Panc1 (cell line): ENCODE measurements at places on chromosomes 13 and 19. TPM values are rescaled to one million over a fixed set of nuclear protein-coding genes. Genes with fewer than 3 reads are reported as not detected.

The HTR2A gene
- not detected for total RNA-seq

DNA sequence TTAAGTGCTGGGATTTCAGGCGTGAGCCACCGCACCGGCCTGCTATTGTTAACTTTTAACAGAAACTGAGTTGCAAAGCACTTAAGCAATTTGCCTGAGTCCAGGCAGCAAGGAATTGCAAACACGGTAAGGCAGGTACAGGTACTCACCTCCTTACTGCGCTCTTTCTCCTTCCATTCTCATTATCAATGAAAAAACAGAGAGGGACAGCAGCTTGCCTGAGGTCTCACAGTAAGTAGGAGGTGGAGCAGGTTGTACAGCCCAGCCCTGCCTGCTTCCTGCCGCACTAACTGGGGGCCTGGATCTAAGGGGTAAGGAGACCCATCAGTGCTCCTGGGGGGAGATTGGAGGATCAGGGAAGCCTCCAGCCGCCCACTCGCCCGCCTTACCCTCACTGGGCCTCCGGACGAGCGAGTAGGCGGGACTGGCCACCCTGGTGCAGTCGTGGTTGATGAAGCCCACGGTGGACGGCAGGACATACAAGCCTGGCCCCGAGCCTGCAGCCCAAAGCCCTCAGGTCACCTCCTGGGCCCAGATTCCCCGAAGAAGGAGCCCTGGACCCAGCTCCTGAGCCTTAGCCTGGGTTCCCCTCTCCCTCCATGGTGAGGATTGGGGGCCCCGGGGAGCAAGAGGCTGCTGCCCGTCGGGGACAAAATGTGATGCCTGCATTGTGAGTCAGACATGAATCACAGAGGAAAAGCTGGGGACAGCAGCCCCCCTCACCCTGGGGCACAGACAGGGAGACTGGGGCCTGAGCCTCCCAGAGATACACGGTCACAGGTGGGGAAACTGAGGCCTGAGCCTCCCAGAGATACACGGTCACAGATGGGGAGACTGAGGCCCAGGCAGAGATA lies 11.4 kb upstream of the SHC2 start:
- no peak overlapping the region for H3K27ac ChIP-seq
- H3K4me3 ChIP-seq: no peak overlapping the region
- H3K4me1 ChIP-seq: no peaks in the 10 kb centered on the region
- H3K36me3 ChIP-seq: no peaks in the 10 kb centered on the region
- no peaks in the 10 kb centered on the region for H3K27me3 ChIP-seq

DNA sequence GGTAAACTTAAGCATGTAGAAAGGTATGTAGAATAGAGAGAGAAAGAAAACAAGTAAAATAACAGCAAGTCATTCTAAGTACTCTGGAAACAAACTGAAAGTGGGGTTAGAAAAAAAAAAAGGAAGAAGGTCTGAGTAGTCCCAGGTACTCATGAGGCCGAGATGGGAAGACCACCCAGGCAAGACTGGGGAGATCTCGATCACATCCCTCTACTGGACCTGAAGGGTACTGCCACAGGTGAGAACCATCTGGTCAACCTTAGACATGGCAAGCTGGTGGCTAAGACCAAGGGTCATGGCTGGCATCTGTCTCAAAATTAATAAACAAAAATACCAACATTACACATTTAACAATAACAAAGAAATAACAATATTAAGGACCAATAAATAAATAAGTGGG lies 36.3 kb upstream of the ZNF724 start:
- DNase-seq: no peak
- H3K36me3 ChIP-seq: no peaks in the 10 kb centered on the region
- no peaks in the 10 kb centered on the region for H3K27me3 ChIP-seq
- H3K4me1 ChIP-seq: no peaks in the 10 kb centered on the region
- H3K27ac ChIP-seq: no peak overlapping the region

DNA sequence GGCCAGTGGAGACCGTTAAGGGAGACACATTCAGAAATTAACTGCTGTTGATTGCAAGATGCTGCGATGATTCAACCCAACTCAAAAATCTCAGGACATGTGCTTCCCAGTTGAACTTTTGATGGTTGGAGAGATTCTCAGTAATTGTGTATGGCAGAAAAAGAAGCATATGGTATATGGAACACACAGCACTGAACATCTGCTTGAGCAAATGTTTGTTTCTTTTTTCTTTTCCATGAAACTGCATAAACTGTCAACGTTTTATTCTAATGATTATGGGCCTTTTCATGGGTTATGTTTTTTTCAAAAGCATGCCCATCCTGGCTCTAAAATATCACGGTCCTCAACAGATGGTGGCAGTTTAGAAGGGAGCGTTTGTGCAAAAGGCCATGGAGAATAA lies 40.1 kb upstream of the USP29 start:
- no peak overlapping the region for H3K27ac ChIP-seq
- no peak overlapping the region for H3K4me3 ChIP-seq
- no peaks in the 10 kb centered on the region for H3K4me1 ChIP-seq
- H3K36me3 ChIP-seq: no peaks in the 10 kb centered on the region
- H3K27me3 ChIP-seq: no peaks in the 10 kb centered on the region
- DNase-seq: no peak

GRCh38 chr19:41535029-41535622 lies 40.8 kb upstream of the CEACAM21 start:
- H3K27me3 ChIP-seq: peaks cover 18% of the 10 kb centered on the region
- no peak overlapping the region for H3K27ac ChIP-seq
- H3K36me3 ChIP-seq: no peaks in the 10 kb centered on the region
- DNase-seq: no peak
- H3K4me1 ChIP-seq: no peaks in the 10 kb centered on the region
- H3K4me3 ChIP-seq: no peak overlapping the region

GRCh38 chr13:44542361-44542760 lies 33.8 kb downstream of the TSC22D1 start:
- no peak overlapping the region for H3K27ac ChIP-seq
- no peak overlapping the region for H3K4me3 ChIP-seq
- no peaks in the 10 kb centered on the region for H3K4me1 ChIP-seq
- H3K27me3 ChIP-seq: no peaks in the 10 kb centered on the region

DNA sequence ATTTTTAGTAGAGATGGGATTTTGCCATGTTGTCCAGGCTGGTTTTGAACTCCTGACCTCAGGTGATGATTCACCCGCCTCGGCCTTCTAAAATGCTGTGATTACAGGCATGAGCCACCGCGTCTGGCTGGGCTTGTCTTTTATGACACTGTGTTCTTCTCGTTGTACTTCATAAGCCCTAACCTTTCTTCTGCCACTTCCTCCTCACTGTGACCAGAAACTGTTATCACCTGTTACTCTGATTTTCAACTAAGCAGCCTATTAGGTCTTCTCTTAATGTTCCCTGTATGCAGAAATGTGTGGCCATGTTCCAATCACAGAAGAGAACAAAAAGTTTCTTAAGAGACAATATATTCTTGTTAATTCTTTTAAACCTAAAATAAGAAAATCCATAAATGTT lies 16.4 kb downstream of the ZNF790 start:
- H3K27ac ChIP-seq: no peak overlapping the region
- peaks cover 4% of the 10 kb centered on the region; the same call in 1 of the 2 replicates for H3K36me3 ChIP-seq
- no peak for DNase-seq
- no peaks in the 10 kb centered on the region for H3K4me1 ChIP-seq

The LAIR1 gene
- total RNA-seq: 0.05 TPM

DNA sequence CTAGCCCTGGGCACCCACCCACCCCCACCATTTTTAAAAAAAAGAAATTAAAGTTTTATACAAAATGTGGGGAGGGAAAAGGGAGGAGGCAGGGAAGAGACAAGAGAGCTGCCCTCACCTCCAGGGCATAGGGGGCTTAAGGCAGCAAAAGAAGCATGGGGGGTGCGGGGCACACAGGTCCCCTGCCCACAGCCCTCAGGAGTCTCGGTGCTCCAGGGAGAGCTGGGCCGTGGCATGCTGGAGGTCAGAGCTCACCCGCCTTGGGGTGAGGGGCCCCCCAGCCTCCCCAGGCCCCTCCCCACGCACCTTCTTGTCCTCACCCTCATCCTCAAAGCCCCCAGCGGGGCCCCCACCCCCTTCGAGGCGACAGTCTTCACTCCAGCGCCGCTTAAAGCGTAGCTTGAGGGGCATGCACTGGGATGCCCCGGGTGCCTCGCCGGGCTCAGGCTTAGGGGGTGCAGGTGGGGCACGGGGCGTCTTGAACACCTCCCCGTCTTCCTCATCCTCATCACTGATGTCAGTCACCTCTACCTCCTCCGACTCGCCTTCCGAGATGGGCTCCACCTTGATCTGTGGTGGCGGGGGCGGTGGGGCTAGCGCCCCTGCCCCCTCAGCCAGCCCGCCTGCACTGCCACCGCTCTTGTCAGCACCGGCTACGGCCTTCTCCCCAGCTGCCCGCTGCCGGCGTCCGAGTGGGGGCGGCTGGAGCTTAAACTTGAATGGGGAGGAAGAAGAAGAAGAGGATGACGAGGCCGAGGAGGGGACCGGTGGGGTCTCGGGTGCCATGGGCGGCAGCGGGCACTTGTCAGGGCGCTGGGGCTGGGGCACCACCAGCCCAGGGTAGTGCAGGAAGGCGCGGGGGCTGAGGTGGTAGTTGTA lies 6.1 kb upstream of the GSK3A start:
- no peak overlapping the region for H3K27ac ChIP-seq
- no peaks in the 10 kb centered on the region; the same call in 1 of the 2 replicates for H3K36me3 ChIP-seq
- DNase-seq: no peak
- H3K27me3 ChIP-seq: no peaks in the 10 kb centered on the region

DNA sequence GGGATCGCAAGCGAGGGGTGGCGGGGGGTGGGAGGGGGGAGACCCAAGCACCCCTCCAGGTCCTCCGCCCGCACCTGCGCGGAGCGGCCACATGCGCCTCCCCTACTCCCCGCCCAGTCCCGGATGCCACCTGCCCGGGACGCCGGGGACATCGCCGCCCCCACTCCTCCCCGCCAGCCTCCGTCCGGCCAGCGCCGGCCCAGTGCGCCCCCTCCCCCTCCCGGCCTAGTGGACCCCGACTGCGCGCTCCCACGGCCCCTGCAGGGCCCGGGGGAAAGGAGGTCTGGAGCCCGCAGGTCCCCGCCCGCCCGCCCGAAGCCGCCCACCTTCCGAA lies 263 bp downstream of the RHPN2 start:
- no peak overlapping the region; the same call in 1 of the 2 replicates for H3K27ac ChIP-seq
- no peaks in the 10 kb centered on the region; the same call in 1 of the 2 replicates for H3K36me3 ChIP-seq
- H3K4me1 ChIP-seq: peaks cover 62% of the 10 kb centered on the region
- H3K4me3 ChIP-seq: peak overlapping the region; percentile 98
- no peaks in the 10 kb centered on the region for H3K27me3 ChIP-seq
- no peak for DNase-seq

DNA sequence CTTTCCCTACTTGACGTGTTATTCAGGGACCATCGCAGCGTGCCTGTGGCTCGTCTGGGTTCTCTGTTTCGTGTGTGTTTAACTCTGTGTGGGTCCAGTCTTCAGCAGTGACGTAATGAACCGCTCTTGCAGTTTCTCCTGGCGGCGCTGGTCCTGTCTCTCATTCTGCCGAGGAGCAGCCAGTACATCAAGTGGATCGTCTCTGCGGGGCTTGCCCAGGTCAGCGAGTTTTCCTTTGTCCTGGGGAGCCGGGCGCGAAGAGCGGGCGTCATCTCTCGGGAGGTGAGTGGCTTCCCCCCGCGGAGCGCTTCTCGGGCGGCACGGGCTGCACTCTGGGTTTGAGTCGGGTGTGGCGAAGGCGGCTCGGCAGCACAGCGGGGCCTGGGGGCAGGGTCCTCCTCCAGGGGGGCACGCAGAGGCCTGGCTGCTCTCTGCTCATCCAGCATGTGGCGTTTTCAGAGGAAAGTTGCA lies 36.3 kb upstream of the TFDP1 start:
- no peak overlapping the region for H3K27ac ChIP-seq
- no peaks in the 10 kb centered on the region for H3K27me3 ChIP-seq
- DNase-seq: no peak
- H3K36me3 ChIP-seq: no peaks in the 10 kb centered on the region; the same call in 1 of the 2 replicates
- H3K4me1 ChIP-seq: no peaks in the 10 kb centered on the region

GRCh38 chr19:30092721-30093569 lies 150.9 kb downstream of the URI1 start:
- H3K4me1 ChIP-seq: no peaks in the 10 kb centered on the region
- H3K27me3 ChIP-seq: 0 out of 2 replicates have a peak, but pooled peaks cover 3% of the 10 kb centered on the region
- no peak for DNase-seq
- no peaks in the 10 kb centered on the region for H3K36me3 ChIP-seq
- no peak overlapping the region for H3K4me3 ChIP-seq

The KASH5 gene
- not detected for total RNA-seq

DNA sequence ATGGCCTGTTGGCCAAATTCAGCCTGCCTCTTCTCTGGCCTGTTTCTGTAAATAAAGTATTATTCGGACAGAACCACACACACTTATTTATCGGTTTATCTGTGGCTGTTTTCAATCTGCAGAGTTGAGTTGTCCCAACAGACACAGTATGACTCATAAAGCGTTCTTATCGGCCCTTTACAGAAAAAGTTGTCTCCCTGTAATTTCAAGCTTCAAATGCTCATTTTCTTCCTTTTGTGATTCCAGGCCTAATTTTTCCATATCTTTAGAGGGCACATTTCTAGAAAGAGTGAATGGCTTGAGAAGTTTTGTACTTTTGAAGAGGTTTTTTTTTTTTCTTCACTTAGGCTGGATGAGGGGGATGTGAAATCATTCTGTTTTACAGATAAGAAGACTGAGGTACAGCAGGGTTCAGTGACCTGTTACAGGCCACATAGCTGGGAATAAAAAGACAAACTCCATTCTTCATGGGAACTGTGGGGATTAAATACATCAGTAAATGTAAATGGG lies 440.9 kb downstream of the TSHZ3 start:
- H3K4me1 ChIP-seq: no peaks in the 10 kb centered on the region
- H3K36me3 ChIP-seq: no peaks in the 10 kb centered on the region
- no peaks in the 10 kb centered on the region for H3K27me3 ChIP-seq
- H3K27ac ChIP-seq: no peak overlapping the region
- no peak for DNase-seq

DNA sequence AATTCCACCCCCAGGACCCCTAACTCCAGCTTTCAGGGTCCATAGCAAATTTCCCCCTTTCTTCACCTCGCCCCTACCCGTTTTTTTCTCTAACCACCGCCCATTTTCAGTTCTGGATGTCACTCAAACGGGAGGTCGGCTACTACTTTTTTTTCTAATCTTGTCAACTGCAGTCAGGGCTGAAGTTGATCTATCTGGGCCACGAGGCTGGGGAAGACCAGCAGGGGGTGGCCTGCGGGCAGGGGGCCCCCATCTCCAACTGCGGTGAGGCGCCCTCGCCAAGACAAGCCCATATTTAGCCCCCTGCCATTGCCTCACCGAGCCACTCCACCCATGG lies 748 bp downstream of the LHFPL6 start:
- H3K27me3 ChIP-seq: no peaks in the 10 kb centered on the region
- H3K4me1 ChIP-seq: peaks cover 22% of the 10 kb centered on the region

DNA sequence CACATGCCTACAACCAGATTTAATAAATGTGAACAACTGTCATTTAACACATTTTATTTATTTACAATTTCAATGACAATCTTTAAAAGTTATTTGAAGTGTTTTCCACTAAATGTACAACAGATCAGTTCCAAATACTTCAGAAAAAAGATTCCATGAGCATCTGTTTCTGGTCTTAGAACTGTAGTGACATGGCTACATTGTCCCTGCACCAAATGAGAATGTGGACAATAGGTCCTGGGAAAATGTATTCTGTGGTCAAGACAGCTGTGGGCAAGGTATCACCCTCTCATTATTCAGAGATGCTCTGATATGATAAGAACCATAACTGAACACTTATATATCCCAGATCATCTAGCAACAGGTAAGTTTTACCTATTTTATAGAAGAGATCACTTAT lies 43.7 kb downstream of the ELF1 start:
- no peak overlapping the region for H3K4me3 ChIP-seq
- no peak overlapping the region for H3K27ac ChIP-seq
- H3K4me1 ChIP-seq: peaks cover 4% of the 10 kb centered on the region; the same call in 1 of the 2 replicates

GRCh38 chr13:109485136-109485794 lies 301.1 kb downstream of the IRS2 start:
- no peaks in the 10 kb centered on the region for H3K4me1 ChIP-seq
- no peaks in the 10 kb centered on the region for H3K27me3 ChIP-seq
- H3K4me3 ChIP-seq: no peak overlapping the region
- H3K27ac ChIP-seq: no peak overlapping the region
